ENCODE measurements at places on chromosomes 2 and 18.

GRCh38 chr2:72027426-72028161 lies 120.1 kb downstream of the CYP26B1 start:
- no peaks in the 10 kb centered on the region for H3K36me3 ChIP-seq
- DNase-seq: no peak
- no peaks in the 10 kb centered on the region for H3K27me3 ChIP-seq
- H3K4me3 ChIP-seq: no peak overlapping the region
- no peaks in the 10 kb centered on the region for H3K4me1 ChIP-seq

DNA sequence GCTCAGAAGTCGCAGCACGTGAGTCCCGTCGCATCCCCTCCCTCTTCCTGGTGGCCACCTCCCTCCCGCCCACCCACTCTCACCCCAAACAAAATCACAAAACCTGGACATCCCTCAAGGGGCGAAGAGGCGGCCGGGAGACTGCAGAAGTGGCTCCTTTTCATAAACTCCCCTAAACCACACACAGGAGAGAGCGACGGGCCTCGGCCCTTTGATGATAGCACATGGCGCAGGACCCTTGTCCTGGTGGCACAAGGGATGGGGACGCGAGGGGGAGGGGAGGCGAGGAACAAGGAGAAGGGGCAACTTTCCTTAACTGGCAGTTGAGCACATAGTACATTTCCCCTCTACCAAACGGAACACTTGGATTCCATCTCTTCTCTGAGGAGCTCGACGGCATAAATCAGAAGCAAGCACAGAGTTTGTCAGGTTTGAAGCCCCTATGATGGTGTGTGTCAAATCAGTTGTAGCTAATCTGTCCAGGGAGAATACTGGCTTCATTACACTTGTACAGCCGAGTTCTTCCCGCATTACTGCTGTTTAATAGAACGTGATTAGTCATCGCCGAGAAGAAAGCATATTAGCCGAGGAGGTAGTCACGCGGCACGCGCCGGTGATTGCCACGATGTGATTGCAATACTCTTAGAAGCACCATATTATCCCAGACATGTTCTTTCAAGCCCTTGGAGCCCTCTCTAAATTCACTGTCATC lies 43.8 kb downstream of the GBX2 start:
- no peak overlapping the region for H3K4me3 ChIP-seq
- no peaks in the 10 kb centered on the region for H3K4me1 ChIP-seq
- no peak overlapping the region for H3K27ac ChIP-seq
- H3K36me3 ChIP-seq: no peaks in the 10 kb centered on the region
- no peak for DNase-seq

DNA sequence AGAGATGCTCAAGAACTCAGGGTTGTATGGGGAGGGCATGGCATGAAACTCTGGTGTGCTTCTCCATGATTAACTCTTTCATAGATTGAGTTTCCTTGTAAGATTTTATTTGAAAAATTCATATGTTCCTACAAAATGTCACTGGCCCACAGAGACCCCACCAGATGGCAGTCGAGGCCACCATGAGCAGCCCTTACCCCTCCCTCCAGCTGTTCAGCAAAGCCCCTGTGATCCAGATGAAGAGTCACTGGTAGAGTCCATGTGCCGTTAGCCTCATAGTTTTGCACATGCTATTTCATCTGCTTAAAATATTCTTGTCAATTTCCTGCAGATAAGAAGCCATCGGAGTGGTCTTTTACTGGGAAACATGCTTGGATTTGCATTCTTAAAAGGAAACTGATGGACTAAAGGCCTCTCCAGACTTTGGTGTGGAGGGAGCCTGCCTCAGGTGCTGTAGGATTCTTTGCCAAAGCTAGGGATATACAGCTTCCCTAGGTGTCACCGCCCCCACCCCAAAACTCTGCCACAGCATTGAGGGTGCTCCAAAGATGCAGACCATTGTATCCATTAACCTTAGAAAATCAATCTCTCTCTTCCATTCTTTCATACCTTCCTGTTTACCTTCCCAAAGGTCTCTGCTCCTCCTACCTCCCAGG lies 18.8 kb downstream of the ZNF385B start:
- no peaks in the 10 kb centered on the region for H3K4me1 ChIP-seq
- H3K27ac ChIP-seq: no peak overlapping the region
- H3K36me3 ChIP-seq: no peaks in the 10 kb centered on the region
- H3K27me3 ChIP-seq: no peaks in the 10 kb centered on the region
- no peak for DNase-seq

DNA sequence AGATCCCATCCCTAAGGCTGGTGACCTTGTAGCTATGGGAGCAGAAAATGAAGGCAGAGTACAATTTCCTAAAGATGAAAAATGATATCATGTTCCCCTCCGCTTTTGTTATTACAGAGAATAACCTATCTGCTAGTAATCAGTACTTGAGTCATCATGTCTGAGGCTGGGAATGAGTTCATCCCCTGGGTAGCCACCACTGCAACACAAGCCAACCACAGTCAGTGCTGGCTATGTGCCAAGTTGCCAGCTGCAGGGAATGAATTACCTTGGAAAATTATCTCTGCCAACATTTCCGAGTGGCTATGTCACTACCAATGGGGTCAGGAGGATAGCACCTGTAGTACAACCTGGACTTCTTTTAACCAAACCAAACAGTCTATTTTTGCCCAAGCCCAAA lies 1094.7 kb upstream of the DDX18 start:
- no peak overlapping the region for H3K27ac ChIP-seq
- H3K36me3 ChIP-seq: no peaks in the 10 kb centered on the region
- no peaks in the 10 kb centered on the region for H3K27me3 ChIP-seq
- H3K4me3 ChIP-seq: no peak overlapping the region
- no peak for DNase-seq

GRCh38 chr2:220842901-220843665 lies 729.0 kb downstream of the EPHA4 start:
- no peak overlapping the region for H3K27ac ChIP-seq
- DNase-seq: no peak
- H3K36me3 ChIP-seq: no peaks in the 10 kb centered on the region
- H3K27me3 ChIP-seq: peaks cover 1% of the 10 kb centered on the region
- H3K4me3 ChIP-seq: no peak overlapping the region
- no peaks in the 10 kb centered on the region for H3K4me1 ChIP-seq

DNA sequence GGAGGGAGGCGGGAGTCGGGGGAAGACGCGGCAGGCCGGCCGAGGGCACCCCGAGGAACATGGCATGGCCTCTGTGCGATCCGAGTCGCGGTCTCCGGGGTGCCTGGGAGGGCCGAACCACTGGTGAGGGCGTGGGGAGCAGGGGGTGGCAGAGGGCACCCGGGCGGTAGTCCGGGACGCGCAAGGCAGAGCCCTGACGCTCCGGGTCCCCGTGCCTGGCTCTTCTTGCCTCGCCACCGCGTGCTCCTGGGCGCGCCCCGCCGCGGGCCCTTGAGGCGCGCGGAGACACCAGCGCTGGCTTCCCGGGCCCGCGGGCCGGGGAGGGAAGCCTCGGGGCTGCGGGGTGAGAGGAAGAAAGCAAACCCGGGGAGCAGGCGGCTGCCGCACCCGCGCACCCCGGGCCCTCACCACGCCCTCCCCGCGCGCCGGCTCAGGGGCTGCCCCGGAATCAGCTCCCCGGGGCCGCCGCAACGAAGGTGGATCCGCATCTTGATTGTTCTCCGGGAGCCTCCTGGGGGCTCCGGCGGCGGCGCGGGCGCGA lies 4.3 kb downstream of the SOX11 start:
- H3K36me3 ChIP-seq: peaks cover 5% of the 10 kb centered on the region
- peaks cover 11% of the 10 kb centered on the region for H3K4me1 ChIP-seq
- H3K27ac ChIP-seq: no peak overlapping the region
- peak; percentile 2 for DNase-seq

- H3K36me3 ChIP-seq: peaks cover 10% of the 10 kb centered on the region
- no peaks in the 10 kb centered on the region for H3K27me3 ChIP-seq
- H3K27ac ChIP-seq: peak overlapping the region; percentile 89
- H3K4me1 ChIP-seq: peaks cover 44% of the 10 kb centered on the region
Measured at GRCh38 chr2:197516393-197516761, 511 bp downstream of the MOB4 start.

DNA sequence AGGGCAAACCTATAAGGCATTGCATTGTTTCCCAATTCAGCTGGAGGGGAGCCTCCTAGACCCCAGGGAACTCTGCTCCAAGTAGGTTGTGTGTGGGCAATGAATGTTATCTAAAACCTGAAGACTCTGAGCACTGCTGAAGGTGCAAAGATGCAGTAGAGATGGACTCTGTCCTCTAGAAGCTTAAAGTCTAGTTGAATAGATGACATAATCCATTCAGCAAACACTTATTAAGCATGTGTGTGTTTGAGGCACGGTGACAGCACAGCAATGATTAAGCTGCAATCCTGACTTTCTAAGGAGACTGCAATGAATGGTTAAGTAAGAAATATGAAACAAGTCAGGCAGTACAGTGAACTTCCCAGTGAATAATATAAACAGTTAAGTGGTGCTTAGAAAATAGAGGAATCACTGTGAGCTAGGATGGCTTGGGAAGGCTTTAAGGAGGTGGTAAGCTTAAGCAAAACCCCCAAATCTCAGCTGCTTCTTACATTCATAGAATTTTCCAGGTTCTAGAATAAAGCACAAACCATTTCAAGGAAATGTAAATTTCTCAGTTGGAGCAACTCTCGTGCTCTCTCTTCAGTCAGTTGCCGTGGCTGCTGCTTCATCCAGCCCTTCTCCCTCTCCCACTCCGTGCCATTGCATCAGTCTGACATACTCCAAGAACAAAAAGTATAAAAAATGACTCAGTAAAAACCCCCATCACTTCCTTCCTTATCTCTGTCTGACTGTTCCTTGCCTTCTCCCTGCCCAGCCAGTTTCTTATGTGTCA lies 19.1 kb downstream of the MXD1 start:
- H3K36me3 ChIP-seq: peaks cover 20% of the 10 kb centered on the region
- H3K4me1 ChIP-seq: peaks cover 28% of the 10 kb centered on the region
- DNase-seq: no peak
- no peak overlapping the region for H3K4me3 ChIP-seq
- H3K27ac ChIP-seq: peak overlapping the region; percentile 15
- H3K27me3 ChIP-seq: no peaks in the 10 kb centered on the region

GRCh38 chr2:120602251-120602650 lies 133.4 kb upstream of the GLI2 start:
- no peaks in the 10 kb centered on the region for H3K4me1 ChIP-seq
- no peaks in the 10 kb centered on the region for H3K36me3 ChIP-seq
- peaks cover 6% of the 10 kb centered on the region for H3K27me3 ChIP-seq
- DNase-seq: no peak

- DNase-seq: no peak
- no peaks in the 10 kb centered on the region for H3K36me3 ChIP-seq
- no peaks in the 10 kb centered on the region for H3K4me1 ChIP-seq
- H3K27me3 ChIP-seq: no peaks in the 10 kb centered on the region
Measured at GRCh38 chr2:167651406-167652151, 595.8 kb downstream of the STK39 start.

All from activated naive CD8-positive, alpha-beta T cell treated with anti-CD3 and anti-CD28 coated beads, Interleukin-2, amount 50 U/mL, for 24 hours (primary cell).